Sciatic nerve (tissue), 2 donors: ENCODE measurements at places on chromosomes 6 and 20.

- DNase-seq, result no peak
These were observed 160.9 kb downstream of the SOD2 start for GRCh38 chr6:159532155-159532554.

- no peak for DNase-seq
These were observed 265.2 kb upstream of the RIN2 start for GRCh38 chr20:19492687-19493336.

DNA sequence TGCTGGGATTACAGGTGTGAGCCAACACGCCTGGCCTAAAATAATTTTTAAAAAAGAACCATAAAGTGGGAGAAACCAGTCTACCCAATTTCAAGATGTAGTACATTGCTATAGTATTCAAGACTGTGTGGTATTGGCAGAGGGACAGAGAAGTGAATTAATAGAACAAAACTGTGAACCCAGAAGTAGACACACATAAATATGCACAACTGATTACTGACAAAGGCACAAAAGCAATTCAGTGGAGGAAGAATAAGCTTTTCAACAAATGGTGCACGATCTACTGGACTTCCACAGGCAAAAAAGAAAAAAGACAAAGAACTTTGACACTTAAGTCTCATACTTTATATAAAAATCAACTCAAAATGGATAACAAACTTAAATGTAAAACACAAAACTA, 15.5 kb downstream of the ZBTB2 start:
- no peak for DNase-seq

GRCh38 chr20:59028812-59029211, 3.3 kb downstream of the ATP5F1E start:
- no peak for DNase-seq

DNA sequence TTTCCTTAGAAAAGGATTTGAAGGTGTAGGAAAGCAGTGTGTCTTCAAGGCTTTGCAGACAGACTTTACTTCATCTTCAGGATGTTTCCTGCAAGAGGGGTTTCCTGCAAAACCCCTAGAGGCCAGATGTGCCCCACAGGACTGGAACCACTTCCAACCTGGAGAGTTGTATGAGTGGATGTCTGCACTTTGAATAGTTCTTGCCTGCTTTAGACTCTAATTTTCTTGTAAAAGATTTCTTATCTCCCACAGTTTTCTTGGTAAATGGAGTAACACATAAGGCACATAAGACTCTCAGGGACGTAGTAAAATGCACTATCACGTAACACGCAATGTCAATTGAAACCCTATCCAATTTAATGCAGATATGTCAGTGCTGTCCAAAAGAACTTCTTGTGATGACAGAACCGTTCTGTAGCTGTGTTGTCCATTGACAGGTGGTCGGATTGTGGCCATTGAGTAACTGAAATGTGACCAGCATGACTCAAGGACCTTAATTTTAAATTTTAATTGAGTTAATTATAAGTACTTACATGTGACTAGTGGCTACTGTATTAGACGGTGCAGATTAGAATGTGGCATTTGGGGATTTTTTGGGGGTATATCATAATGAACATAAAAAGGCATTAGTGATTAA, 118.7 kb downstream of the JARID2 start:
- no peak for DNase-seq
